Placental pericyte (primary cell): ENCODE measurements at places on chromosomes 12 and 14. TPM values are rescaled to one million over a fixed set of nuclear protein-coding genes. Genes with fewer than 3 reads are reported as not detected.

CLEC4D gene
- total RNA-seq = not detected in 2 replicates

FGF23 gene
- not detected in 2 replicates for total RNA-seq

MANSC4 gene
- not detected in 2 replicates for total RNA-seq

DCN gene
- 131 and 1,080 TPM in 2 replicates for total RNA-seq

GYS2 gene
- not detected in 2 replicates for total RNA-seq

EP400 gene
- 21.6 and 23.4 TPM in 2 replicates for total RNA-seq

NFYB gene
- total RNA-seq = 13.6 and 13.7 TPM in 2 replicates

SLC22A17 gene
- 7.3 and 7.7 TPM in 2 replicates for total RNA-seq

LHX5 gene
- not detected in 2 replicates for total RNA-seq

ADAMTS20 gene
- not detected in 2 replicates for total RNA-seq

BHLHE41 gene
- total RNA-seq = 0.66 and 1.6 TPM in 2 replicates

RESF1 gene
- total RNA-seq = 17.9 and 49.8 TPM in 2 replicates

GLT8D2 gene
- total RNA-seq = 22.5 and 28.2 TPM in 2 replicates

POTEG gene
- not detected in 2 replicates for total RNA-seq

CEBPE gene
- total RNA-seq = not detected in 2 replicates

PCED1B gene
- total RNA-seq = 1.5 and 2.1 TPM in 2 replicates

CPNE6 gene
- total RNA-seq = under 0.01 TPM in 1 of 2 replicates, not detected in the other

EPYC gene
- total RNA-seq = not detected in 2 replicates

PRPH gene
- not detected in 2 replicates for total RNA-seq

LRTM2 gene
- total RNA-seq = not detected in 2 replicates

DICER1 gene
- total RNA-seq = 44.9 and 81.5 TPM in 2 replicates

GPR68 gene
- total RNA-seq = 6.1 and 26.9 TPM in 2 replicates

PLEKHG7 gene
- total RNA-seq = not detected in 2 replicates

CAPS2 gene
- total RNA-seq = 1.8 and 2.4 TPM in 2 replicates

ANKRD9 gene
- 12.0 and 34.5 TPM in 2 replicates for total RNA-seq

SYT1 gene
- total RNA-seq = 1.3 and 5.2 TPM in 2 replicates

NRIP2 gene
- not detected in 2 replicates for total RNA-seq

GPR65 gene
- under 0.01 and 0.14 TPM in 2 replicates for total RNA-seq

KLRB1 gene
- not detected in 2 replicates for total RNA-seq

PMEL gene
- total RNA-seq = 0.72 and 0.88 TPM in 2 replicates

MYO1H gene
- total RNA-seq = not detected in 2 replicates
